ENCODE measurements at places on chromosomes 7 and 10.

GRCh38 chr10:57962839-57963238, 304.9 kb downstream of the IPMK start:
- no peak for DNase-seq

- peak; percentile 51 for DNase-seq
Measured at GRCh38 chr10:24209946-24210491, 1.1 kb downstream of the KIAA1217 start.

DNA sequence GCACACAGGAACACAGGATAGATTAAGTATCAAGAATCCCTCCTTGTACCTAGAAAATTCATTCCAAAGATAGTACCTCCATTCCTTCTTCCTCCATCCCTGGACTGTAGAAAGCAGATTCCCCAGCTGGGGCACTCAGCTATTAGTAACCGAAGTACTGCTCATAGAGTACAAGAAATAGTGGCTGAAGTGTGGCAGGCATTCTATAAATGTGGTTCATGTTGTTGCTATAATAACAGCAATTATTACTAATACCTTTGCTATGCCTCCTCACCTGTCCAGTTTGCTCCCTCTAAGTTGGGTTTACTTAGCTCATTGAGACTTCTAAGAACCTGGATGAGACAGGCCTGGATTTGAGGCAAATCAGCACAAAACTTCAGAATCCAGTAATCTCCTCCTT, 453.2 kb downstream of the GRM8 start:
- no peak for DNase-seq

DNA sequence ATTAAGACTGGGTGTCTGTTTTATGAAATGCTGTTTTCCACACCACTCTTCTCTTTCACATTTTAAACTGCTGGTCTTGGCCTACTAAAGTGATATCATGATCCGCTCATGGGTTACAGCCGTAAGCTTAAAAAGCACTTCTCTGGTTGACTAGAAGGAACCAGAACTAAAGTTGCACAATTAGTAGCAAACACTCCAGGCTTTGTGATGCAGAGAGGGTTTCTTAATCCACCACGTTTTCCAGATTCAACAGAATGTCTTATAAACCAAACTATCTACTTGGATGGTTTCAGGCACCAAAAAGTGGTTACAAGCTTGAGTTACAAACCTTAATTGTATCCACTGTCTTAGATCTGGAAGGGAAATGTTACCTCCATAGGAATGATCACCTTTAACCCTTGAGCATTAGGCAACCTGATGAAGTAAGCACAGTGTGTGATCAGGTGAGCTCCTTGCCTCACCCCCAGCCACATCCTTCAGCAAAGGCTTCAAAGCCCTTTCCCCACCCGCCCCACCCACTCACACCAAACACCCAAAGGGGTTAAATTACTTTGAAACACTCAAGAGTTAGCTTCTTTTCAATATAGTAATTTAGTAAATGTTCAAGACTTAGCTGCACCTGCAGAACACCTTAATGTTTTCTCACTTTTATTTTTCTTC, 3.5 kb downstream of the ELMO1 start:
- DNase-seq = no peak

GRCh38 chr7:151013356-151013732, 10.9 kb downstream of the ATG9B start:
- DNase-seq = peak; percentile 50

- DNase-seq = peak; percentile 64
Measured at GRCh38 chr10:23345861-23346260, 1.3 kb upstream of the C10orf67 start.

DNA sequence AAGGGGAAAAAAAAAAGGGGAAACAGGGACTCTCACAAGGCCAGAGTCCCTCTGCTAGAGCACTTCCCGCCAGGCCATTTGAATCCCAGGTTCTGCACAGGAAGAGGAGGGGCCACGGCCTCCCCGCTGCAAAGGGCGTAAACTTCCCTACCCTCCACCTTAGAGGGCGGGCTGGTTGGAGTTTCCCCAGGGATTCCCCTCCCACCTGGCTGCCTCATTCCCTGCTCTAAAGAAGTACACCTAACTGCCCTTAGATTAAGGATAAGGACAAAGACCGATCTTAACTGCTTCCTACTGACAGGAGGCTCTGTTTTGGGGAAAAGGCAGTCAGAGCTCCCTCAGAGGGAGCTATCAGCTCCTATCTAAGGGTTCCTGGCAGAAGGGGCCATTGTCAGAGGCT, 102.0 kb upstream of the ARMC3 start:
- no peak for DNase-seq

Measured in GM03348 (cell line).